ENCODE measurements at places on chromosomes 5 and 9.

GRCh38 chr5:34740389-34740806, 84.3 kb downstream of the RAI14 start:
- DNase-seq: no peak

- DNase-seq: no peak
Measured at GRCh38 chr9:99201603-99202002, 20.1 kb downstream of the ALG2 start.

- no peak for DNase-seq
Measured at GRCh38 chr5:127878174-127878750, 175.1 kb downstream of the CCDC192 start.

GRCh38 chr5:155069961-155070360, 56.4 kb downstream of the KIF4B start:
- DNase-seq: no peak

- no peak for DNase-seq
Measured at GRCh38 chr9:694092-694402, 147.4 kb upstream of the DMRT1 start.

GRCh38 chr5:171397190-171397589, 9.5 kb downstream of the NPM1 start:
- DNase-seq: no peak

- DNase-seq: no peak
Measured at GRCh38 chr9:95276395-95276954, 41.0 kb downstream of the FANCC start.

- DNase-seq: no peak
Measured at GRCh38 chr5:57805732-57806131, 323.1 kb upstream of the ACTBL2 start.

DNA sequence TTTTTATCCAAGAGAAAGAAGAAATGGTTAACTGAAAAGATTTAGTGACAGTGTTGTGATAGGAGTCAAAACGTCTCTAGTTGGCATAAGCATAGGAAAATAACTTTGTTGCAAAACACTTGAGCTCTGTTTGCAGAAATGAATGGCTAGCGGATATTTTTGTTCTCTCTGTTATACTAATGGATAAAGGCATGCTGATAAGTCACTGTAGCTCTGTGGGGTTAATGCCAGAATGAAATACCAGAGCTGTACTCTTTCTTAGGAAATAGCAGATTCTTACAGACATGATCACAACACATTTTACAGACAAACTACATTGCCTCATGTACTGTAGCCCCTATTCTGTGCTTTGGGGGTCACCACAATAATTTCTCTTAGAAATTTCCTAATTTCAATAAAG, 202.8 kb downstream of the DMRTA1 start:
- DNase-seq: no peak

- peak; percentile 47 for DNase-seq
Measured at GRCh38 chr9:134738869-134739659, 97.5 kb downstream of the COL5A1 start.

DNA sequence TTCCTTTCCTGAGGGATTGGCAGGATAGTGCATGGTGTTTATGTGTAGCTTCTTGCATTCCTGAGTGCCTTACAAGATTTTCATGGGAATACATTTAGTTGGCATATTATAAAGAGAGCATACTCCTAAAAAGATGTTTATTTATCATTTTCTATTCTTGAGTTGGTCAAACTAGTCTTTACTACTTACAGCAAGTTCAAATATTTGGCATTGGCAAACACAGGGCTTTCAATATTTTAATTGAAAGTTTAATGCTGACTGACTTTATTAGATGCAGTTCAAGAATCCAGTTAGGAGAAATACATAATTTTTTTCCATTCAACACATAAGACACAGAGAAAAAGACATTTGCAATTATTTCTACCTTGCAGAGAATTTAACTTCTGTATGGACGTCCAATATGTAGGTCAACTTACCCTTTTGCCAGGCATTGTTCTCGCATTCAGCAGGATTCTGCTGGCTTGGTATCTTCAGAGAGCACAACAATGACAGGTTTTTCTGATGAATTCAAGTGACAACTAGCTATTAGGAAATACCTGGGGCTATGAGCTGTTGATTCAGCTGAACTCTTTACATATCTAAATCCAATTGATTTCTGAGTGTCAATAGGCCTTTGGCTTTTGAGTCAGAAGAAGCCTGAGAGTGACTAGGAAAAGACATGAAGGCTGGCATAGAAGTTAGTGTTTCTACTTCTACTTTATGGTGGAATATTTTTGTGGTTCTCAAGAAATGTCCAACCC, 129.6 kb downstream of the LURAP1L start:
- DNase-seq: no peak

DNA sequence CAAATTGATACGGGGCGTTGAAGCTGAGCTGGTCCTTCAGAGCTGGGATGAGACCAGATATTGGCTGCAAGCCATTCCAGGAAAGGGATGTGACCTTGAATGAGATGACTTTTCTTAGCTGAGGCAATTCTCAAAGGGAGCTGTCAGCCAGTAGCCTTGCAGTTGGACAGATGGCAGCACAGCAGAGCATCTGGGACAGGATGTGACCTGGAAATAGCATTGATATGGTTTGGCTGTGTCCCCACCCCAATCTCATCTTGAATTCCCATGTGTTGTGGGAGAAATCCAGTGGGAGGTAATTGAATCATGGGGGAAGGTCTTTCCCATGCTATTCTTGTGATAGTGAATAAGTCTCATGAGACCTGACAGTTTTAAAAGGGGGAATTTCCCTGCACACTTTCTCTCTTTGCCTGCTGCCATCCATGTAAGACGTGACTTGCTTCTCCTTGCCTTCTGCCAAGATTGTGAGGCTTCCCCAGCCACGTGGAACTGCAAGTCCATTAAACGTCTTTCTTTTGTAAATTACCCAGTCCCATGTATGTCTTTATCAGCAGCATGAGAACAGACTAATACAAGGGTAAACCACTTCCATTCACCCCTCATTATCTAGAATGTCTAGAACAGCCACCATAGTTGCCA, 19.8 kb upstream of the MTX3 start:
- DNase-seq: no peak

- DNase-seq: no peak
Measured at GRCh38 chr9:113622600-113623400, 159.3 kb downstream of the RGS3 start.

DNA sequence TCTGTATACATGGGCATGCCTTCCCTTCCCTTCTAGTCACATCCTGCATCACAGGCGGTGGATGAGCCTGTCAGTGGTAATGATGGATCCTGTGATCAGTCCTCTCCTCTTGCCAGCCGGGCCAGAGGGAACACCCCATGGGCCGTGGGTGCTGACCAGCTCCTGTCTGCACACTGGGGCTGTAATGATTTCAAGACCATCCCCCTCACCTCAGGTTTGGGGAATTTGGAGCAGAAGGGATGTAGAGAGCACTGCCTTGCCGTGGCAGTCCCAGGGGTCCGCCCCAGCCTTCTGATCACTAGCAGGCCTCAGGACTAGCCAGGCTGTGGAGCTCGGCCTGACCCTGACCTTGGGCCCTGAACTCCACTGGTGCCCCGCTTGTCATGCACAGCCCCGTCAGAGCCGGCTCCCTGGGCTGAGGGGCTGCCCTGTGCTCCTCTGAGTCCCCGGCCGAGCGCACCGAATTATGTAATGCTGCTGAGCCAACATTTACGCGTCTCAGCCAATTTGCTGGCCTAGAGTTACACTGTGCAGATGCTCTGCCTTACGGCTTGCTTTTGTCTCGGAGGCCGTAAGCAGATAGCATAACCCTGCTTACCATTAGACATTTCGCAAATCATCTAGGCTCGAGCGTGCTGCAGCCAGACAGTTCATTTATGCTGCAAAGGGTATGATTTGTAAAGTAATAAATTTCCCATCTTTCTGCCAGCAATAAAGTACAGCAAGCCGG, 155.3 kb downstream of the MACROH2A1 start:
- no peak for DNase-seq

GRCh38 chr9:71487061-71487460, 281.3 kb downstream of the CEMIP2 start:
- no peak for DNase-seq

- DNase-seq: no peak
Measured at GRCh38 chr5:170892196-170892595, 30.4 kb downstream of the RANBP17 start.
